Heart left ventricle (tissue), 16 donors: ENCODE measurements at places on chromosomes 5 and 9. TPM values are rescaled to one million over a fixed set of nuclear protein-coding genes. Genes with fewer than 3 reads are reported as not detected.

Gene SLC36A3
- not detected for total RNA-seq

Gene ELAVL2
- total RNA-seq: 0.25 TPM

Gene CYSRT1
- 0.24 TPM for total RNA-seq

Gene LCN9
- total RNA-seq: not detected

- H3K27me3 ChIP-seq: no peaks in the 10 kb centered on the region
- no peaks in the 10 kb centered on the region for H3K4me1 ChIP-seq
- H3K4me3 ChIP-seq: no peak overlapping the region
- DNase-seq: peak; percentile 63
These were observed 22.0 kb upstream of the MAPK9 start for GRCh38 chr5:180313677-180314505.

GRCh38 chr5:157816682-157817386, 42.1 kb downstream of the CLINT1 start:
- no peak for DNase-seq
- H3K4me1 ChIP-seq: peaks cover 22% of the 10 kb centered on the region
- H3K4me3 ChIP-seq: no peak overlapping the region
- no peak overlapping the region for H3K27ac ChIP-seq
- no peaks in the 10 kb centered on the region for H3K27me3 ChIP-seq

GRCh38 chr9:136711751-136712689, at the start of gene DIPK1B:
Gene DIPK1B (plus strand): TSS chr9:136712572. CDS start chr9:136712666, 94 bp downstream.
- peaks cover 23% of the 10 kb centered on the region for H3K27me3 ChIP-seq
- peak within 1 kb of the TSS; percentile 84 for H3K4me3 ChIP-seq
